ENCODE measurements at places on chromosomes 2 and 18.
A peak's percentile ranks its signal among the peaks of the same experiment; 100 is the strongest.

DNA sequence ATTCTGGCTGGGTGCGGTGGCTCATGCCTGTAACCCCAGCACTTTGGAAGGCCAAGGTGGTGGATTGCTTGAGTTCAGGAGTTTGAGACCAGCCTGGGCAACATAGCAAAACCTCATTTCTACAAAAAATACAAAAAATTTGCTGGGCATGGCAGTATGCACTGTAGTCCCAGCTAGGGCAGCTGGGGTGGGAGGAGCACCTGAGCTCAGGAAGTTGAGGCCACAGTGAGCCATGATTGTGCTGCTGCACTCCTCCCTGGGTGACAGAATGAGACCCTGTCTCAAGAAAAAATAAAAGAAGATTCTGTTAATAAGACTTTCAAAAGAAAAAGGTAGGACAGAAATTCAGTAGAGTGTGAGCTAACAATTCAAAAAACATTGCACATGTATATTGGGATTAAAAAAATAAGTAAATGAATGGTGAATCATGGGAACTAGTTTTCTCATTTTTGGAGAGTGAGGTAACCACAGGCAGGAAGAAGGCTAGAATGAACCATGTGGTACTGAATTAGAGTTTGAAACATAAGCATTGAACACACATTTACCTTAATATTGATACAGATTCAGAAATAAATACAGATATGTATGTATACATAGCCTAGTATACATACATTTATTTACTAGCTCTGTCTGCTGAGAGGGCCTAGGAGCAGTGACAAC is 53.5 kb downstream of the NCOA1 start:
- DNase-seq: no peak

DNA sequence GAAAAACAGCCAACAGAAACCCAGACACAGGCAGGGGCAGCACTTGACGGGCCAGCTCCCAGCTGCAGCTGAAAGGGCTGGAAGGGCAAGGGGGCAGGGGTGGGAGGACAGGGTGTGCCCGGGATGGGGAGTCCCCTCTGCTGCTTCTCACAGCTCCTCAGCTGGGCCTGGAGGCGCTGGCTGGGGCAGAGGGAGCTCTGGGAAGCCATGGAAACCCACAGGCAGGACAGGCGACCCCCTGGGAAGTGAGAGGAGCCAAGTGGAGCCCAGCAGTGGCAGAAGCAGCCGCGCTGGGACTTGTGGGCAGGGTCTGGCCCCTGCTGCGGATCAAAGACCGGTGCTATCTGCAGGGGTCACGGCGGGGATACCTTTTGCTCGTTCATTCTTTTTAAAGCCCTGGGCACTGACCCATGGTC is 20.7 kb downstream of the OTOF start:
- DNase-seq: no peak

GRCh38 chr2:128594953-128595677 is 276.4 kb upstream of the HS6ST1 start:
- peak; percentile 46 for DNase-seq

- no peak for DNase-seq
Measured at GRCh38 chr2:132037527-132038178, 124.1 kb downstream of the ANKRD30BL start.

- DNase-seq: no peak
Measured at GRCh38 chr2:227884511-227884947, 13.1 kb downstream of the DAW1 start.

GRCh38 chr2:174682007-174682577 is 82.2 kb downstream of the CHRNA1 start:
- DNase-seq: no peak

DNA sequence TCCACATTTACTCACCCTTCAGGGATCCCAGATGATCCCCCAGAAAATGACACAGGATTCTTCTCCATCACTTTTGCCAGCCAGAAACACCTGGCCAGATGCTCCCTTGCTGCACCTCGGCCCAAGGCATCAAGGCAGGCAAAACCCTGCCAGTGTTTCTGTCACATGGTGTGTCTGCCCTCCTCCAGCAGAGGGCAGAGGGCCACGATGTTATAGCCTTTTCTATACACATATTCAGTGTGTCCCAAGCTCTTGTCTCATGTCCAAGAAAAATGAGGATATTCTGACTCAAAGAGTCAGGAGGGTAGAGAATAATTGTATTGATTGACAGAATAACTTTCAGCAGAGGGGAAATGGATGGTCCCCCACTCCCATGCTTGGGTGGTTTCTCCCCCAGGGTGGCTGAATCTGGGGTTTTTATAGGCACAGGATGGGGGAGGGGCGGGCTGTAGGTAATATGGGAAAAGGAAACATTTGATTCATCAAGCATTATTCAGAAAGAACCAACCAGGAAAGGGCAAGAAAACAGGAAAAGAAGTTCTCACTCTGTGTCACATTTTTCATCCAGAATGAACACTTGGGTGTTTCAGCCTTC is 933.9 kb downstream of the TRIB2 start:
- no peak for DNase-seq

- no peak for DNase-seq
Measured at GRCh38 chr2:195647302-195647701, 9.7 kb upstream of the SLC39A10 start.

DNA sequence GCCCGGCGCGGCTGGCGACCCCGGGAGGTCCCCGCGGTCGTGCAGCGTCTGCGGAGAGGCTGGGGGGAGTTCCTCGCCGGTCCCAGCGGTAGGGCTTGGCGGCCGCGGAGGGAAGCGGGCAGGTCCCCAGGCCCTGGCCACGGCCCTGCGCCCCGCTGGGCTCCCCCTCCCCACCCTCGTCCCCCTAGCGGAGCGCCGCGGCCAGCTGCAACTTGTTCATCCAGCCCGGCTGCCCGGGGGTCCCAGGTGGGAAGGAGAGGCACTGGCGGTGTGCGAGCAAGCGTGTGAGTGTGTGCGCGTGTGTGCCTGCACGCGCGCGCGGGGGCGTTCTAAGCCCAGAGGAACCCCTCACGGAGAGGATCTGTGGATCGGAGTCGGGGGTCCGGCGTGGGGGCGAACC is 1.3 kb downstream of the PTPRM start:
- no peak for DNase-seq

DNA sequence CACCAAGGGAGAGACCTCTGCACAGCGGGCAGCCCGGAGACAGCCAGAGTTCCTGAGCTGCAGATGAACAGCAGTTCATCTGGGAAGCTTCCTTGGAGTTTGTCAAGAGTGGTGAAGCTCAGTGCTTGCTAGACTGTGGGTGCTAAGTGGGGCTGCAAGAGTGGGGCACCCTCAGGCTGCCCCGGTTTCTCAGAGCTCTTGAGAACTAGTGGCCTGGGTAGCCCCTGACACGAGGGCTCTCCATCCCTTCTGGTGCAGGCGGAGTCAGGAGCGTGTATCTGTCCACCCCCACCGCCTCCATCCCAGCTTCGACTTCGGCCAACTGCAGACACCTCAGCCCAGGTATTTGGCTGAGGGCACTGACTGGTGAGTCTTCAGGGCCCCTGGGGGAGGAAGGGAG is 222.0 kb downstream of the LOXHD1 start:
- DNase-seq: no peak

Measured in NCI-H2081 treated with DMSO at 0.1 percent for 48 hours (cell line).